ENCODE measurements at places on chromosomes 3 and 15.

- DNase-seq, result no peak
These were observed 187.9 kb downstream of the OPA1 start for GRCh38 chr3:193780810-193781478.

GRCh38 chr3:170839518-170840100 is 30.4 kb downstream of the RPL22L1 start:
- no peak for DNase-seq

DNA sequence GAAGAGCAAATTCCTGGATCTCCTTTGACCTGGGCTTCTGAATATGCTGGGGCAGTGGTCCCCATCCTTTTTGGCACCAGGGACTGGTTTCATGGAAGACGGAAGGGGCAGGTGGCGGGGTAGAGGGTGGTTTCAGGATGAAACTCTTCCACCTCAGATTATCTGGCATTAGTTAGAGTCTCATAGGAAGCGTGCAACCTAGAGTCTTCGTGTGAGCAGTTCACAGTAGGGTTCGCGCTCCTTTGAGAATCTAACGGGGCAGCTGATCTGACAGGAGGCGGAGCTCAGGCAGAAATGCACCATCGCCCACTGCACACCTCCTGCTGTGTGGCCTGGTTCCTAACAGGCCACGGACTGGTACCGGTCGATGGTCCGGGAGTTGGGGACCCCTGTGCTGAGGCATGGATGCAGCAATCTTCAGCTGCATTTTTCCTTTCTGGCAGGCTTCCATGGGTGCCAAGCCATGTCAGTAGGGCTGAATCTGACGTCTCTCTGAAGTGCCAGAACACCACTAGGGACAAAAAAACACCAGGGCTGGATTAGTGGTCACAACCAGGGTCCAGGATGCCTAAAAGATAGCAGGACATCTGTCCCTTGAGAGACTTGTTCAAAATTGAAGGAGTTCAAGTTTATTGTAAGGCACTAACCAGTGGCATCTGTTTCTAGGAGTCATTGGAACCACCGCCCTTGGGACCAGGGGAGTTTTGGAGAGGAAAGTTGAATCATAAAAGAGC is 8.4 kb upstream of the GOLGB1 start:
- no peak for DNase-seq

DNA sequence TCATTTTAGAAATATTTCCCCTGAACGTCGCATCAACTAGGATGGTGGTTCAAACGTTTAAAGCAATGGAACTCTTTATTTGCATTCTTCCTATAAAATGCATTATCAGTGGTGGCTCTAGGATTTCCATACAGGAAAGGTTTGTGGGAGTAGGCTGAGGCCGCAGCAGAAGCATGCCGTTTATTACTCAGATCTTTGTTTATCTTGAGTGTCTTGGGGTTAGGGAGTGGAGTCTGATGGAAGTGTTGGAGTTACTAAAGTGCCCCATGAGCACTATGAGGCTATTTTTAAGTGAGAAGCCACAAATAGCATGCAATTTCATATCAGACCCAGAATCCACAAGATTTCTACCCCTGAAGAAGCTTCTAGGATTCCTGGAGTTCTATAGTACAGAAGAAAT is 26.2 kb downstream of the ATOSA start:
- no peak for DNase-seq

DNA sequence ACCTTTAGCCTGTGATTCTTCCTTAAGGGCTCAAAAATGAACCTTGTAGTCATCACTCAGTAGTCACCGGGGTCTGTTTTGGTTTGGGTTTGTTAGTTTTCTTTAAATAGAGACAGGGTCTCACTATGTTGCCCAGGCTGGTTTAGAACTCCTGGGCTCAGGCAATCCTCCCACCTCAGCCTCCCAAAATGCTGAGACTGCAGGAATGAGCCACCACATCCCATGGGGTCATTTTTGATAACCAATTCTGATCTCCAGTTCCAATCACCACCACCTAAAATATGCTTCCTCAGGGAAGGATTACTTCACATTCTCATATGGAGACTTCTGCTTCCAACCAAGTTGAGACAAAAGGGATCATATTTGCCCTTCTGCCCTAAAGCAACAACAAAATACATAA is 22.1 kb downstream of the ATP13A3 start:
- DNase-seq, result no peak

- DNase-seq, result no peak
These were observed 41.5 kb downstream of the LYZL4 start for GRCh38 chr3:42368861-42369260.

DNA sequence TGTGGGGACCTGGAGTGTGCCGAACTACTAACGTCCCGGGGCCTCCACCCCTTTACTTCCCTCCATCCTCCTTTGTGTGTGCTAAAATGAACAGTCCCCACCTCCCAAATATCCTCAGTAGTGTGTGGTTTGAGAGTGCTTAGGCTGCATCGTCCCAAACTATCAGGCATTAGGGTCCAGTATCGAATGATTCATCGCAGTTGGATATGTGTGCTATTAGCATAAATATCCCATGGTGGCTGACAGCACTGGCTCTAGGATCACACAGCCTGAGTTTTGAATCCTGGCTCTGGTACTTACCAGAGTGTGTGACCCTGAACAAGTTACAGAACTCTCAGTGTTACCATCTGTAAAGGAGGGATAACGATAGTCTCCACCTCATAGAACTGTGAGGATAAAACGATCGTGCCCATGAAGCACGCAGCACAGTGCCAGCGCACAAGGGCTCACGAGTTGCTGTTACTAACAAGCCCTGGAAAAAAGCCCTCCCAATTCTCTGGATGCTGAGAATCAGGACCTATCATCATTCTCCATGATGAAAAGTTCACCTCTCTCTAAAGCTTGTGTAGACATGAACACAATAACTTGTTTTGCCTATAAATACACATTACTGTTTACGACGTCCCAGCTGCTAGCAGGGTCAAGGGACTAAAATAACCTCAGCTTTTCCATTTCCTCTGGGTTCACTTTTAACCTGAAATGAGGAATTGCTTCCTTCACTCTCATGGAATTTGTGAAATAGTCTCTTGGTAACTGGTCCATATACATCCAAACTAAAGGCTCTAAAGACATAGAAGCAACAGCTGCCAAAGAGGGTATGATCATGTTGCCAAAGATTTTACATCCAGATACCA is 51.0 kb downstream of the VGLL4 start:
- DNase-seq, result no peak

- no peak for DNase-seq
These were observed 35.8 kb upstream of the SLCO2A1 start for GRCh38 chr3:134065252-134066157.

- no peak for DNase-seq
These were observed 173.1 kb upstream of the CDIN1 start for GRCh38 chr15:36406366-36406765.

- no peak for DNase-seq
These were observed 332.3 kb downstream of the SHQ1 start for GRCh38 chr3:72515941-72516340.

DNA sequence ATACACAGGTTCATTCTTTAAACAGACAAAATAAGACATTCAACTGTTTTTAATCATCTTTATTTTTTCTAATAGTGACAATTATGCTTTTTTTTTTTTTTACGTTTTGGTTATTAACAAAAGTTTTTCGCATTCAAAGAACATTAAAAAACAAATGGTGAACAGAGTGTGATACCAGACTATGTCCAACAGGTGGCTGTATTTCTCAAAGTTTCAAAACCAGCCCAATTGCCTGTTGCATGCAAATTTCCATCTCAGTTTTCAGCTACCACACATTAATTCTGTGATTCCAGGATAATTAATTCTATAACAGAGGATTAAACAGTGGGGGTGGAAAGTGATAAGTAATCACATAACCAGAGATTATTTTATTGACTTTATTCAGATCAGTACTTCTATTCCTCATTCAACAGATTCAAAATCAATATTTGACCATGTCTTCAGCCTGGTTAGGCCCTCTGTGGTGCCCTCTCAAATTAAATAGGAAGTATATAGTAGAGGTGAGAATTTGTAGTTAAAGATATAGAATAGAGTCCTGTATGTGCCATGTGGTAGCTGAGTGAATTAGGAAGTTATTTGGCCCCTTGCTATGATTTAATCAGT is 122.2 kb upstream of the DCBLD2 start:
- DNase-seq, result no peak

GRCh38 chr15:42408178-42408577 is 48.9 kb downstream of the CAPN3 start:
- DNase-seq, result no peak

DNA sequence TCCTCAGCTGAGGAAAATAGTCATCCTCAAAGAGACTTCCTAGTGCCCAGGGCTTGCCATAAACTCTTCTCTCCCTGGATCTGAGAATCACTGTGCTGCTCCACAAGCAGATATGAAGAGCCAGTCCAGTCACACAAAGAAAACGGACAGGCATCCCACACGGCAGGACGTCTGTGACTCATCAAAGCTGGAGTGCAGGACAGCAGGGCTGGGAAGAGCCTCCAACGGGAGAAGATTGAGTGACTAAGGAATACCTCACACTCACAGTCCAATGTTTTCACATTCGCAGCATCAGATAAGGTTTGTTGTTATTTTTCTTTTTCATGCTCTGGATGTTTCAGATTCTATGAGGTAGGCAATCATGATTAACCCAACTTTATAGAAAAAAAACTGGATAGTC is 57.8 kb downstream of the NEK10 start:
- DNase-seq, result no peak

DNA sequence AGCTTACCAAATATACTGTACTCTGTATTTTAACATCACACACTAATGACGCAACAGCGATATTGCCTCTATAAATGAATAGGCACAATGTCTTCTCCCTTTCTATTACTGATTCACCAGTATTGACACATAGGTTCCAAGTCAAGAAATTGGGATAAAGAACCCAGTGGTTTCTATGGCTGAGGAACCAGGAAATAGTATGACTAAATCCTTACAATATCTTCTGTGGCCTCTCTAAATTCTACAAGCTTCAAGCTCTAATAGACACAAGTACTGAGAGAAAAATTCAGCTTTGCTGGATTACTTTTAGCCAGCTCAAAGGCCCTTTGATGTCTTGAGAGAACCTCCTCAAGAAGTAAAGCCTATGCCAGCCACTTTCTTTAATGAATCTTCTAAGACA is 162.5 kb downstream of the DPH6 start:
- DNase-seq, result no peak

GRCh38 chr3:193237030-193237429 is 4.0 kb upstream of the PLAAT1 start:
- DNase-seq, result no peak
